ENCODE measurements at places on chromosomes 16 and 17. TPM values are rescaled to one million over a fixed set of nuclear protein-coding genes. Genes with fewer than 3 reads are reported as not detected.

The MT4 gene
- not detected for total RNA-seq

The CCL5 gene
- not detected for total RNA-seq

The ADORA2B gene
- 1.9 TPM for total RNA-seq

DNA sequence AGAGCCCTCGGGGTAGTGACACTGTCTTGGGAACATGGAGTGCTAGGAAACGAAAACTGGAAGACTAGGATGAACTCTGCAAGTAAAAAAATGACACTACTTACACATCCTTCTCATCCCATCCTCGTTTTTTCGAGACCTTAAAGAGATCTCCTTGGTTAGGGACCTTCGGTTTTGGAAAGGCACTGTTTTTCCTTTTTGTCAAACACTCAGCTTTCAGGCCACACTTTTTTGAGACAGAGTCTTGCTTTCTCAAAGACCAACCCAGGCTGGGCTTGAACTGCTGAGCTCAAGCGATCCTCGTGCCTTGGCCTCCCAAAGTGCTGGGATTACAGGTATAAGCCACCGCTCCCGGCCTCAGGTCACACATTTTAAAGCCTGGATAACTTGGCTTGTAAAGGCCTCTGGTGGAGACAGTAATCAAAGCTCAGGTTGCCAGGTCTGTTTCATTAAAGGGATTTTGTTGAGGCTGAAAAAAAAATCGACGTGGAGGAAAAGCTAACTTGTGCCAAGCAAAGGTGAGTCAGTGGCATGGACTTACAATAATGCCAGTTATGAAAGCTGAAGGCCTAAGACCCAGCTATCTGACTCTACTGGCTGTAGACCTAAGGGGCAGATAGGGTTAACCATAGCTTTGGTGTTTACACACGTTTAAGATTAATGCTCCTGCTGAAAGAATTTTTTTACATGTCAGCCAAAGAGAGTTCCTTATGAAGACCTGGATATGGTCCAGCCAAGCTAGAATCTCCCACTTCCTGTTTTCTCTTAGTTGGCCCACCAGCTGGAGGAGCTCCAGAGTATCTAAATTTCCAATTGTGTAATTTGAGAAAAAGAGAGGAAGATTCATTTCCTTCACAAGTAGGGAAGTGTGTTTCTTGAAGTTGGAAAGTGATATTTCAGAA, 823 bp downstream of the NBR1 start:
- peak; percentile 8 for DNase-seq

- DNase-seq, result no peak
Observed at GRCh38 chr17:67129283-67129682, 84.9 kb downstream of the CACNG1 start.

The ADCY9 gene
- 3.4 TPM for total RNA-seq

DNA sequence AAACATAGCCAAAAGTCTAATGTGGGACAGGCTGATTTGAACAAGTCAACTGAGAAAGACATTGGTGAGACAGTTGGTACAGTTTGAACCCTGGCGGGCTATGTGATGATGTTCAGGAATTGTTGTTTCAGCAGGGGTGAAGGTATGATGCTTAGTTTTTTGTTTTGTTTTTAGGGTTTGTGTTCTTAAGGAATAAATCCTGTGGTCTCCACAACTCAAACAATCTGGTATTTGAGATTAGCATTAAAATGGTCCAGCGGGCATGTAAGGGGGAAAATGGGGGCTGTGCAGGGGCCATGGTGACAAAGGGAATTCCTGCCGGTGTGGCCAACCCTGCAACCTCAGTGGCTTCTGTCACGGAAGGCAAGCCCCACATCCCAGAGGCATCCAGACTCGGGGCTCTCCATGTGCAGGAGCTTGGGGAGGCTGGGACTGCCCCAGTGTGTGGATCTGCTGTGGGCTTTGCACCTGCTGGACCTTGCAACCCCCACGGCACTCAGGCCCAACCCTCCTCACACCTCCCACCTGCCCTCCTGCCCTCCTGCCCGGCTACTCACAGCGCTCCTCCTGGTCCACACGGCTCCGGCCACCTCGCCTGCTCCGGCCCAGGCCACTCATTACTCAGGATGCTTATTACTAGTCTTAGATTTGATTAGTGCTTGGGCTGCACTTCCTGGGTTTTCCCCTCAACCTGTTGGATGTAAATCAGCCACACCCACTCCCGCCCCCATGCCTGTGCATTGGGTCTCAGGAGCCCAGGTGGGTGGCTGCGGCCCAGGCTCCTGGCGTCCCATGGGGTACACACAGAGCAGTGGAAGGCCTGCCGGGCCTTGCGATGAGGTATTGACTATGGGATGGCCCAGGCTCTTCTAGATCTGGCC, at the start of gene TNFRSF13B:
Gene TNFRSF13B, minus strand, starts transcription at position 661 of the 881 bp plus-strand sequence. Its CDS starts 43 bp downstream, at position 618.
- no peak for DNase-seq

DNA sequence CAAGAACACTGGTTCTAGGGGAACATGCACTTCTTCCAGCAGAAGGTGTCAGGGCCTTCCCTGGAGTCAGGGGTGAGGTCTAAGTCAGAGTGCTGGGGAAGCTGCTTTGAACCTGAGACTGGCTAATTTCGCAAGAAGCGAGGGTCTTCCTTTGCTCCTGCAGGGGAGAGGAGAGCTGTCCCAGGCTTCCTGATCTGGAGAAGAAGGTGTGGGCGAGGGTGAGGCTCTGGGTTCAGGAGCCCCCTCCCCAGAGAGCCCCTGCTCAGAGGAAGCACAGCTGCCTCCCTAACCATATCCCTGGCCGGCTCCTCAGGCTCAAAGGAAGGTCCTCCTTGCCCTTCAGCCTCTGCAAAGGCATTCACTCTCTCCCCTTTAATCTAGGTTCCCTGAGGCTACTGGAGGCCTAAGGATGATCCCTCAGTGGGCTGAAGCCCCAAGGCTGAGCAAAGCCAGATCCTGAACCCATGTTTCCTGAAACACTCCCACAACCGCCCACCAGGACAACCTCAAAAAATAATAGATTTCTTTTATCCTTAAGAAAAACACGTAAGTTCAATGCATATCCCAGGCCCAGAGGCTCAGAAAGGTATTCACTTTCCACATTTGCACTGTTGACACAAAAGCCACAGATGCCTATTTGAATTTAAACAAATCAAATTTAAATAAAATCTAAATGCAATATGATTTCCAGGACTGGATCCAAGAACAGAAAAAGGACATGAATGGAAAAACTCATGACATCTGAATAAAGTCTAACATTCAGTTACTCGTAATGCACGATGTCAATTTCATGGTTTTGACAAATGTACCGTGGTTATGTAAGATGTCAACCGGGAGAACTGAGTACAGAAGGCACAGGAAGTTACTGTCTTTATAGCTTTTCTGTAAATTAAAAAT, 71.5 kb upstream of the RCVRN start:
- no peak for DNase-seq

The CCNF gene
- 67.3 TPM for total RNA-seq

Data from neural progenitor cell (in vitro differentiated cells).